GM03348 (cell line): ENCODE measurements at places on chromosomes 4 and X.

DNA sequence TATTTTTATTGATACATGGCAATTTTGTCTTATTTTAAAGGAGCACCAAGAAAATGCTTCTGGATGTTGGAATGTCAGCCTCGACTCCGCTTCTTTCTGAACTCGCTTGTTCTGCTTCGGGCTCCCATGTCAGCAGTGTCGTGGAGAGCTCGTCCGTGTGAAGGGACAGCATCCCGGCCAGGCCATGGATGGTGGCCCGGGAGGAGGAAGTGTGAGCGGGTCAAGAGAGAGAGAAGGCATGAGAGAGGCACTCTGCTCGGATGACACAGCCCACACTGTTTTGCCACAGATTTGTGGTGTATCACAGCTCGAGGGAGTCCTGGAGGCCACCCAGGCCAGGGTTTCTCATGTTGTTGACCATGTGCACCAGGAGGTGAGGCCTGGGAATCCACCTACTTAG is 107.0 kb downstream of the TRAPPC11 start:
- no peak for DNase-seq

- DNase-seq = no peak
Measured at GRCh38 chr4:79235095-79235494, 90.8 kb downstream of the NAA11 start.

GRCh38 chr4:177229331-177229730 is 80.3 kb upstream of the NEIL3 start:
- no peak for DNase-seq

DNA sequence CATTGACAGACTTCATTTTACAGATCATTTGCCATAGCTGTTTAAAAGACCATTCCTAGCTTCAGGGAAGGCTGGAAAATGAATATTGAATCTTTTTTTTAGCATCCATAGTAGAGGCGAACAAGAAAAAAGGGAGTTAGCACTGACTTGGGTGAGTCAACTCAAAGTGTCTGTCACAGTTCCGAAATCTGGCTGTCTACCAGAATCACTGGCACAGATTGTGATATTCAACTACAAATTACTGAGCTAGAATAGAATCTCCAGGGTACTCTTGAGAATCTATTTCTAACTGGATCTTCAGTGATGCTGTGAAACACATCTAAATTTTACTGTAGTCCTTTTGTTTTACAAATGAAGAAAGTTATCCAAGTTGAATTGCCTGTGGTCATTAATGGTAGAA is 31.5 kb downstream of the SEC24B start:
- DNase-seq = peak; percentile 7

GRCh38 chr4:83408908-83409307 is 46.7 kb downstream of the HELQ start:
- DNase-seq = no peak

- DNase-seq = no peak
Measured at GRCh38 chr4:141684785-141685184, 48.4 kb downstream of the IL15 start.

DNA sequence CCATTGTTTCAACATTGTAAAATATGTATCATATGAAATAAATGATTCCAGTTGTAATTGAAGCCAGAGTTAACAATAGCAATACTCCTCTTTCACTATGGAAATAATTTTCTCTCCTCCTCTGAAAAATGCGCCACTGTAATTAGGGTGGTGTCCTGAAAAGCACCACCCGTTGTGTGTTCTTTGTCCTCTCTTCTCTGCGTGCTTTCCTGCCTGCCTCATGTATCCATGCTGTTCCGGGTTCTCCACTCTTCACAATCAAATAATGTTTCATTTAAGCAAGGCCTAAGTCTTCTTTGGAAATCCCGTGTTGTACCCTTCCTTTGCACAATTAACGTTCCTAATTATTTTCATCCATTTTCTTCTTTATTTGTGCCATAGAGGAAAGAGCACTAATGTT is 293.3 kb downstream of the ADGRL3 start:
- no peak for DNase-seq

DNA sequence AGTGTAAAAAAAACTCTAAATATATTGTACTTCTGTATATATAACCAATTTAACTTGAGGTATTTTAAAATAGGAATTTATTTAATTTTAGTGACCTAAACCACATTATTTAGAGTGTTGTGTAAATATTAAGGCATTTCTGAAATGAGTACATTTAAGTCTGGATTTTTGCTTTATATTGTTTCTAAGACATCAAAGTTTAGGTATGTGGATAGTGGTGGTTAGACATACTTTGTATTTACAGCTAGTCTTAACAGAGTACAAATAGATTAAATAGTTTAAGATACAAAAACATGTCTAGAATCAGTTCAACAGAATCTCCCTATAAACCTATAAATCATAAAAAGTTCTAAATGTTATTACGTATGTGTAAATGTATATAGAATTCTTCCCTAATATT is 588.5 kb downstream of the TRIML1 start:
- no peak for DNase-seq
